Aorta (tissue), 5 donors: ENCODE measurements at places on chromosomes 2 and 18. TPM values are rescaled to one million over a fixed set of nuclear protein-coding genes. Genes with fewer than 3 reads are reported as not detected.

DNA sequence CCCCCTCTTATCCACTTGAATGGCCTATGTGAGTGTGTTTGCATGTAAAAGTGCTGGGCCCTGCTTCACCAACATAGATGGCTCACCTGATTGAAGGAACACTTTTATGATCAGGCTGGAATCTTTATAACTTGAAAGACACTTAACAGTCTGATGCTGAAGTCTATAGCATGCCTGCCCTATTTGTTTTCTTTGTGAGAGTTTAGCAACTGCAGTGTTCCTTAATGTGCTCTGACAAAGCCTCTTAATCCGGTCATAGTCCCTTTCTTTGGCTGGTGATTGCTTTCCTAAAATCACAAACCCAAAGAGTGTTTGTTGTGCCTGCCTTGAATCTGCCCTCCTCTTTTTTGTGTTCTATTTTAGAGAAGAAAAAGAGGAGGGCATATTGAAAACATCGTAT, 1382.8 kb upstream of the CELF4 start:
- no peaks in the 10 kb centered on the region for H3K4me1 ChIP-seq
- H3K27me3 ChIP-seq: no peaks in the 10 kb centered on the region
- DNase-seq: no peak
- H3K36me3 ChIP-seq: no peaks in the 10 kb centered on the region
- H3K27ac ChIP-seq: no peak overlapping the region

DNA sequence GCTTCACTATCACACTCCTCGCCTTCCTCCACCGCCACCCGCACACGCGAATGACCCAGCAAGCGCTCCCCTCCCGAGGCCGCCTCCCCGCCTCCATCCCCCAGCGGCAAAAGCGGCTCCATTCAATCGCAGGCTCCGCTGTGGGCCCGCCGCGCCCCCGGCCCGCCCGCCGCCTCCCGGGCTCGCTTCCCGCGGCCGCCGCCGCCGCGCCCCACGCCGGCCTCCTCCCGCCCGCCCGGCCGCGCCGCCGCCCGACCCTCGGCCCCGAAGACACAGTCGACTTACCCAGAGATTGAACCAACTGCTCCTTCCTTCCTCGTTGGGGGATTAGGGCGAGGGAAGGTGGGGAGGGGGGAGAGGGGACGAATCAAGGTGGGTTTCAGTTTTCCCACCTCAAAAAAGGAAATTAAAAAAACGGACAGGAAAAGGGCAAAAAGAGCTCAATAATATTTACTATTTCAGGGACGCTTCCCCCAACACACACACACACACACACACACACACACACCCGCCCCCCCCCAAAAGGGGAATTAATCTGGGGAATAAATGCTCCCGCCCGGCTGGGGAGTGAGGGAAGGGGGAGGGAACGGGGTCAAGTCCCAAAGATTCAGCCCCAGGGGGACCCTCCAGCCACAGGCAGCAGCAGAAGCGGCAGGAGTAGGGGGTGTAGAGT, 743 bp downstream of the XPO1 start:
- no peaks in the 10 kb centered on the region for H3K4me1 ChIP-seq
- no peaks in the 10 kb centered on the region for H3K27me3 ChIP-seq
- no peaks in the 10 kb centered on the region for H3K36me3 ChIP-seq
- H3K4me3 ChIP-seq: peak overlapping the region; percentile 95

DNA sequence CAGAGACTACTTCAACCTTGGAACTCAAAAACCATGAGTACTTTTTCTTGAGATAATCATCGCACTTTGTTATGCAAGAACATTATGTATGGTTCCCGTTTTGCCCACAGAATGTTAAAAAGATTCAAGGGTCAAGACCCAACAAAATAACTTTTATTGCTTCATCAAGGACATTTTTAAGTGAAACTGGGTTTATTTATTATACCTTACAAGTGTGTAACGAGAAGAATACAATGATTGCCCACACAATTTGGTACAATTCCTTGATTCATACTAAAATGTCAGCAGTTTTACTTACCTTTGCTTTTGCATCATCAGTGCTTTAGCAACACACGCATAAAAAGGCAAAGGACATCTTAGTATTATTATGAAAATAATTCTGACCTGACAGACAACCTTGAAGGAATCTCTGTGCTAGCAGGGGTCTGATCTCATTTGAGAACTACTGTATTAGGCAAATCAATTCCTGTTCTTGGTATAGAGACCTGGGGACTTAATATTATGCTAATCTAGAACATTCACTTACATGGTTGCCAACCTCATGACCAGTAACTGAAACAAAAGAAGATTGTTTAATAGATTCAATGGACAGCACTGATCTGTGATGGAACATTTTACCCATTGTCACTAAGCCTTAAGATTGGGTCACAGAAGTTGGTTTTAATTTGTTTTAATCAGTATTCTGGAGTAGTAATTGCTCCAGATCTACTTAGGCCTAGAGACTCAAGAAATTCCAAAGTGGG, 16.2 kb downstream of the CCDC88A start:
- H3K4me1 ChIP-seq: no peaks in the 10 kb centered on the region
- H3K27me3 ChIP-seq: no peaks in the 10 kb centered on the region
- H3K4me3 ChIP-seq: no peak overlapping the region
- no peak for DNase-seq

The PSMA8 gene
- not detected for total RNA-seq

- H3K4me3 ChIP-seq: no peak overlapping the region
- DNase-seq: no peak
- H3K4me1 ChIP-seq: no peaks in the 10 kb centered on the region
- H3K27me3 ChIP-seq: no peaks in the 10 kb centered on the region
These were observed 84.0 kb downstream of the MSH2 start for GRCh38 chr2:47486841-47487497.

DNA sequence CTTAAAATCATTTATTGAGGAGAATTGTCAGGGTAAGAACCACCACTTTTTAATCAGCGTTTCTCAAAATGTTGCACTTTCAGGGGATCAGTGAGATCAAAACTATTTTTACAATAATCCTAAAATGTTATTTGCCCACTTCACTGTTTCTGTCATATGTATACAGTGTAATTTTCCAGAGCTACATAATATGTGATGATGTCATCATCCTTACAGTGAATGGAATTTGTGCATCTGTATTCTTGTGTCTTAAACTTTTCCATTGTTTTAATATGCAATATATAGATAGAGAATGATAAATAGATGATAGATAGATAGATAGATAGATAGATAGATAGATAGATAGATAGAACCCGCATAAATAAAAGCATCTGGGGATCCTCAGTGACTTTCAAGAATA, 518.0 kb downstream of the ADCYAP1 start:
- no peak overlapping the region for H3K4me3 ChIP-seq
- H3K27ac ChIP-seq: no peak overlapping the region
- no peaks in the 10 kb centered on the region for H3K4me1 ChIP-seq
- DNase-seq: no peak
- no peaks in the 10 kb centered on the region for H3K36me3 ChIP-seq

DNA sequence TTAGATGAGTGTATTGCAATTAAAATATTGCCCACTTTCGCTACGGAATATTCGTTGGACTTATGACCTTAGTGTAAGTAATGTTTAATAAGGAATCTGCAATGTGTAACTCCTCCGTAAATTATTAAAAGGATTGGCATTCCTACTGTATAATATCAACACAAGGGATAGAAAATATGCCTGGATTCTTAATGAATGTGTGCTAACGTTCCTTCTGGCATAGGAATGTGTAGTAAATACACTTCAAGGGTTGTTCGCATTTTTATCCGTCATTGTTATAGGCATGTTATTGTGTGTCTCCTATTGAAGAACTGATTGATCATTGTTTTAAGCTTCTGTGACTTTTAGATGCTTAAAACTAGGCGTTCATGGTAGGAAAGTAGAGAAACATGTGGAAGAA, 134.5 kb downstream of the NEDD4L start:
- H3K27me3 ChIP-seq: no peaks in the 10 kb centered on the region
- no peak overlapping the region for H3K4me3 ChIP-seq
- no peak for DNase-seq
- H3K27ac ChIP-seq: no peak overlapping the region

The CIB4 gene
- 0.60 TPM for total RNA-seq

DNA sequence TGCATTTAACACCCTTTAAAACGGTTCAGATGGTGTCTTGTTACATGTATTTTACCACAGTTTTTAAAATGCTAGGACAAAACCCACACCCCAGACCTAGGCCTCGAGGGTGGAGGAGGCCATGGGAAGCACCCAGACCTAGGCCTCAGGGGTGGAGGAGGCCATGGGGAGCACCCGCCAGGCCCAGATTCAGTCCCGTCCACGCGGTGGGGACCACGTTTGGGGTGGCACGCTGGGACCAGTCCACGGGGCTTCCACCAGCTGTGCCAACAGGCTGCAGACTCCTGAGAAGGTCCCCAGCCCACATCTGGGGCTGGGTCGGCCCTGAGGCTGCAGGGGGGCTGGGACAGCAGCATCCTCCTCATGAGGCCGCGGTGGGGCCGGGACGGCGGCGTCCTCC, 63.4 kb downstream of the SLC66A2 start:
- no peak overlapping the region for H3K4me3 ChIP-seq
- peak; percentile 40 for DNase-seq
- H3K36me3 ChIP-seq: no peaks in the 10 kb centered on the region
- H3K27me3 ChIP-seq: no peaks in the 10 kb centered on the region
- H3K27ac ChIP-seq: no peak overlapping the region

- no peak for DNase-seq
- H3K27ac ChIP-seq: no peak overlapping the region
- no peak overlapping the region for H3K4me3 ChIP-seq
These were observed 26.3 kb downstream of the B4GALT6 start for GRCh38 chr18:31657823-31658669.

The FBLN7 gene
- total RNA-seq: 6.1 TPM

The OBSL1 gene
- total RNA-seq: 65.3 TPM

GRCh38 chr18:35564795-35565453, 16.6 kb upstream of the GALNT1 start:
- no peak for DNase-seq
- no peaks in the 10 kb centered on the region for H3K27me3 ChIP-seq
- H3K36me3 ChIP-seq: no peaks in the 10 kb centered on the region
- no peak overlapping the region for H3K27ac ChIP-seq
- H3K4me1 ChIP-seq: no peaks in the 10 kb centered on the region

GRCh38 chr18:57149531-57149930, 2.6 kb downstream of the BOD1L2 start:
- no peaks in the 10 kb centered on the region for H3K27me3 ChIP-seq
- no peak for DNase-seq
- no peaks in the 10 kb centered on the region for H3K36me3 ChIP-seq
- no peak overlapping the region for H3K4me3 ChIP-seq
- no peak overlapping the region for H3K27ac ChIP-seq

- DNase-seq: no peak
- no peak overlapping the region for H3K4me3 ChIP-seq
- no peaks in the 10 kb centered on the region for H3K27me3 ChIP-seq
- H3K4me1 ChIP-seq: peaks cover 5% of the 10 kb centered on the region
- peaks cover 6% of the 10 kb centered on the region for H3K36me3 ChIP-seq
These were observed 103.4 kb upstream of the RASGRP3 start for GRCh38 chr2:33372940-33373553.

- H3K4me1 ChIP-seq: no peaks in the 10 kb centered on the region
- no peaks in the 10 kb centered on the region for H3K27me3 ChIP-seq
- H3K36me3 ChIP-seq: no peaks in the 10 kb centered on the region
- DNase-seq: no peak
- H3K27ac ChIP-seq: no peak overlapping the region
- H3K4me3 ChIP-seq: no peak overlapping the region
These were observed 287.6 kb downstream of the CAMKMT start for GRCh38 chr2:44649381-44649780.

The UCN gene
- total RNA-seq: 1.2 TPM

DNA sequence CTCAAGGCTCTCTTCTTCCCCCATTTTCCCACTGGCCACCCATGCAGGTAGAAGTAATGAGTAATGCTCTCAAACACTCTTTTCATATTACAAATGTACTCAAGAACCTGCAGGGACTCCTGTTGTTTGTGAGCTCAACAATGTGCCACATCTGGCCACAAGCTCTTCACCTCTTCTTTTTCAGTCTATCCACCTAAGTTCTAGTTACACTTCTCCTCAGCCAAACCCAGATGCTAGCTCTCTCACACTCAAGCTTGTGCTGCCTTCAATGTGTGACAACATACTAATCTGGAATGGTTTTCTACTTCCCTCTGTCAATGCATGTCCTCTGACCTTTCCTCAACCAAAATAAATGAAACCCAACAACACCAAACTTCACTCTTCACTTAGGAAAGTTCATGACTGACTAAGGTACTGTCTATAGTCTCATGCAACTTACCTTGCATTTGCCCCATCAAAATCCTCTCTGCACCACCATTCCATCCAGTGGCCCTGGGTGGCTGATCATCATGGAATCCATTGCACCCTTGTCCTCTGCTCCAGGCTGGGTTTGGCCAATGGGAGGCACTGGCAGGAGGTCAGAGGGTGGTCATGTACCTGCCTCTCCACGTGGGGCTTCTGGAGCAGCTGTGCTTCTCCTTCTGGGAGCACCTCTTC, 5.3 kb upstream of the IL18R1 start:
- H3K4me3 ChIP-seq: no peak overlapping the region
- H3K4me1 ChIP-seq: no peaks in the 10 kb centered on the region
- no peak overlapping the region for H3K27ac ChIP-seq
- H3K27me3 ChIP-seq: no peaks in the 10 kb centered on the region

The CYTIP gene
- total RNA-seq: 10.0 TPM

DNA sequence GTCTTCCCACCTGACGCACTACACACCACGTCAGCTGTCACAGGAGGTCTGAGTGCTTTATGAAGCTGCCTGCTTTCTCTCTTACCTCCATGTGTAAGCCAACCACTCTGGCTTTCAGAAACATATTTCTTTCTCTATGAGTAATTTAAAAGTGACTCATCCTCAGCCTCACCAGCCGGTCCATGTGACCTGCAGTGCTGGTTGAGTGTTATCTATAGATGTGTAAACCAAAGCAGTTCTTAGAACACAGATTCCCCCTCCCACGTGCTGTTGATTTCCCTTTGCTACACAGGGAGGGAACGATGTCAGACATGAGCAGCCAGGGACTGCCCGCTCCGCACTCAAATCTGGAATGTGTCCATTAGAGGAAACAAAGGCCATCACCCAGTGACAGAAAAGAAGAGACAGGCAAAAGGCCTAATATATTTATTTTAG, 157.8 kb downstream of the BCL2 start:
- H3K4me1 ChIP-seq: peaks cover 3% of the 10 kb centered on the region
- H3K27me3 ChIP-seq: no peaks in the 10 kb centered on the region
- H3K4me3 ChIP-seq: no peak overlapping the region
- no peaks in the 10 kb centered on the region for H3K36me3 ChIP-seq
- DNase-seq: peak; percentile 83

DNA sequence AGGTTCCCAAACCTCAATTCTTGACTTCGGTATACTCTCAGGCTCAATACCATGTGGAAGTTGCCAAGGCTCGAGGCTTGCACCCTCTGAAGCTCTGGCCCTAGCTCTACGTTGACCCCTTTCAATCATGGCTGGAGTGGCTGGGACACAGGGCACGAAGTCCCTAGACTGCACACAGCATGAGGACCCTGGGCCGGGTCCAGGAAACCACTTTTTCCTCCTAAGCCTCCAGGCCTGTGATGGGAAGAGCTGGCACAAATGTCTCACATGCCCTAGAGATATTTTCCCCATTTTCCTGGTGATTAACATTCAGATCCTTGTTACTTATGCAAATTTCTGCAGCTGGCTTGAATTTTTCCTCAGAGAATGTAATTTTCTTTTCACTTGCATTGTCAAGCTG, 45.1 kb upstream of the CALCRL start:
- H3K4me3 ChIP-seq: no peak overlapping the region
- H3K27me3 ChIP-seq: no peaks in the 10 kb centered on the region
- no peak overlapping the region for H3K27ac ChIP-seq

The CFAP210 gene
- 0.58 TPM for total RNA-seq
